ENCODE measurements at places on chromosomes 4 and X.

DNA sequence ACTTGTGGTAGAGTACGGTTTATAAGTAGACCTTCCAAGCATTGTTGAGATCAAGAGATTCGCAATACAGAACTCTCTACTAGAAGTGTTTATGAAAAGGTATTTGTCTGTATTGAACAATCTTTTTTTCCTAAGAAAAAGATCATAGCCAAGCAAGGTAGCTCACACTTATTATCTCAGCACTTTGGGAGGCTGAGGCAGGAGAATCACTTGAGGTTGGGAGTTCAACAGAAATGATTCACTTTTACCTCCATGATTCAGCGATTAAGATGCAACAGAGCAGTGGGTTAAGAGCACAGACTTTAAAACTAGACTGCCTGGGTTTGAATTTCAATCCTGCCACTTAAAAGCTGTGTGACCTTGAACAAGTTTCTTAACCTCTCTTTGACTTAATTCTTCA, 74.3 kb downstream of the TMEM156 start:
- DNase-seq: peak; percentile 24

GRCh38 chrX:4905576-4905975, 1192.1 kb upstream of the PRKX start:
- no peak for DNase-seq

GRCh38 chr4:148998719-148999118, 556.5 kb upstream of the NR3C2 start:
- no peak for DNase-seq

DNA sequence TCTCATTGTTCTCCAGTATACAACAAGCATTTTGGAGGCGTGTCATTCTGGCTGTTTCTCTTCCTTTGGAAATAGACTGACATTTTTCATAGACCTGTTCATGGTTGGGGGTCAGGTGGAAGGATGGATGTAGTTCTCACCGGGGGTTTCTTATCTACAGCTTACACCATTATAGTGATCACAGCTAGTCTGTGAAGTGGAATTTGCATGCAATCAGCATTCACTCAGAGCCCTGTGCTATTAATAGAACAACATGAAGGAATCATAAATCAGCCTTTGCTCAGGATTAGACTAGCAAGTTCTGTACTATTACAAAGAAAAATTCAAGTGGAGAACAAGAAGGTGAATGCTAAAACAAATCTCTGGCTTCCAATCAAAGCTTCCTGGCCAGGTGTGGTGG, 132.6 kb upstream of the PUDP start:
- DNase-seq: no peak

GRCh38 chrX:30302956-30303355, 6.2 kb downstream of the NR0B1 start:
- DNase-seq: no peak

- DNase-seq: peak; percentile 1
These were observed 276.8 kb downstream of the ZNF674 start for GRCh38 chrX:46268412-46268811.

DNA sequence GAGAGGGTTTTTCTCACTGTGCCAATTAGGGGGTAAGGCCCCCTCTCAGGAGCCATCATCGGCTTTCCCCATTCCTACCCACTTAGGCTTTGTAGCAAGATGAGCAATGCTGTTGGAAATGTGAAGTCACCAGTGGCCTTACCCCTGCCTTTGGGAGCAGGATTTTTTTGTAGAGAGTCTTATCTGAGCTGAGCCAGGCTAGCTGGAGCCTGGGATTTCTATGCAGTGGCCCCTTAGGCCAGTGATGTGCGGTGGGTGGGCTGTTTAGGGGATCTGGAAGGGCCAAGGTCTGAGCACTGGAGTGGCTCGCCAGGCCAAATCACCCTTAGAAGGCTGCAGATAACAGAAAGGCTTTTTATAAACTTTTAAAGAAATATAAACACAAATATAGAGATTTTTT, 4.2 kb downstream of the CXorf65 start:
- DNase-seq: no peak

DNA sequence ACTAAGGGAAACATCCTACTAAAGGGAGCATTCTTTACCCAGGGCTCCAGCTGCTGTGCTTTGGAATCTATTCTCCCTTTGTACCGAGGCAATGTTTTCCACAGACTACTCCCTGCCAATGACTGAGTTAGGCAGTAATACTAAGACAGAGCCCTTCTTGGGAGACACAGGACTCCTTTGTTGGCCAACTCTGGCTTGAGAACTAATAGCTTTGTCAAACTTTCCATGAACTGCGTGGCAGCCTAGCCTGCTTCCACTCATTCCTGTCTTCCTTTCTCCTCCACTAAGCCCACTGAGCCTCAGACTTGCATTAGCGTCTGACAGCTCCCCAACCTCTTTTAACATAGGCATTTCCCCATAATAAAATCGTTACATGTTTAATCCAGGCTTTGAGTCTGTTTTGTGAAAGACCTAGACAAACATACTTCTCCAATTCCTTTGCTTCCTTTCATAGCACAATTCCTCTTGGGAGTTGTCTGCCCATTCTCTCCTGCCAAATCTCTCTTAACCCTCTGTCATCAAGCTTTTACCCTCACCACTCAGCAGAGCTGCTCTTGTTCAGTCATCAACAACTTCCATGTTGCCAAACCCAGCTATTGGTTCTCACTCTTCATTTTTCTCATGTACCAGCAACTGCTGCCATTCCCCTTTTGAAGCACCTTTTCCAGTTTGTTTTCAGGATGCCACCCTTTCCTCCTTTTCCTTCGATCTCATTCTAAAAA, 300.3 kb upstream of the IGFBP7 start:
- no peak for DNase-seq

- no peak for DNase-seq
These were observed 110.2 kb upstream of the PRPS2 start for GRCh38 chrX:12681047-12681446.

DNA sequence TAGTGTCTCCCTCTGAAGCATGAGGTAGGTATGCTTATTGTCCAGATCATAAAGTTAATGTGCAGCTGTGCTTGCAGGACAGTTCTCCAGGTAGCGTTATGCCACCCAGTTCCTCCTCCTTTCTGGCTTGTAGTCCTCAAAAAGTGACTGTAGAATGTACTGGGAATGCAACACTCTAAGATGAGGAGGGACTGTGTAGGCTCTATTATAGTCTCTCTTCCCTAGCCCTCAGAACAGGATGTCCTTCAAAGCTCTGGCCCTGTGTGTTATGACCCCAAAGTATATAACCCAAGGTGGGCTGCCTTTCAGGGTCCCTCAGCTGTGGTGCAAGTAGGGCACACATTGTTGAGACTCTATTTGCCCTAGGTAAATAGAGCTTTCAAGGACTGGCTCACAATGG, 20.8 kb upstream of the MANBA start:
- no peak for DNase-seq

GRCh38 chrX:76159453-76159852, 13.4 kb upstream of the PBDC1 start:
- DNase-seq: no peak

- DNase-seq: no peak
These were observed 283.4 kb downstream of the BCOR start for GRCh38 chrX:39814391-39814790.

DNA sequence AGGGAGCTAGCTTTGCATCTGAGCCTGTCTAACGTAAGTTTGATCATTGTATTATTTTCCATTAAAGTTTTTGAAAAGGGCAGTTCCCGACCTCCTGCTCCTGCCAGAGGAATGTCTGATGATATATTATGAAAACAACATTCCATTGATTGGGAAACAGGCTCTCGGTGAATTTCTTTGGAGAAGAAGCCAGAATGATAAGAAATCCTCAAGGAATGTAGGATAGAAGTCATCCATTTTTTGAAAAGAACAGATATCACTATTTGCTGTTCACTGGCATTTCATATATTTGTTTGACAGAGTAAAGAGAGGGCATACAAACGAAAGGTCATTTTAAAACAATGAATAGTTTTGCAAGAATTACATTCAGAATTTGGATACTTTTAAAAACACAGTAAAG, 781.0 kb upstream of the HTR2C start:
- no peak for DNase-seq

DNA sequence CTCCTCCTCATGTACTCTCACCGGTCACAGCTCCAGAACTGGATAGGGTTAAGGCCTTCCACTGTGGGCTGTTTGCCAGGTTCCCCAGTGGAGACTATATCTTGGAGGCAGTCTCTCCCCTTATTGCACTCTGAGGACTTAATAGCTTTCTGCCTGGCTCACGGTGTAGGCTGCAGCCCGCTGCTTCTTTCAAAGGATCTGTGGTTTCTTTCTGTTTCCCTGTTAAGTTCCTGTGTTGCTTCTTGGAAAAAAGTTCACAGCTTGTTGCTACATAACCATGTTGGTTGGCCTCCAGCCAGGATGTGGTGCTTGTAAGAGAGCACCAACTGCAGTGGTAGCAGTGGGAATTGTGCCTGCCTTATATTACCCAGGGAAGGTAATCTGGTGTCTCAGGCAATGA, 24.9 kb upstream of the ZDHHC15 start:
- DNase-seq: no peak
